8988T (cell line): ENCODE measurements at places on chromosomes 1 and 21.

DNA sequence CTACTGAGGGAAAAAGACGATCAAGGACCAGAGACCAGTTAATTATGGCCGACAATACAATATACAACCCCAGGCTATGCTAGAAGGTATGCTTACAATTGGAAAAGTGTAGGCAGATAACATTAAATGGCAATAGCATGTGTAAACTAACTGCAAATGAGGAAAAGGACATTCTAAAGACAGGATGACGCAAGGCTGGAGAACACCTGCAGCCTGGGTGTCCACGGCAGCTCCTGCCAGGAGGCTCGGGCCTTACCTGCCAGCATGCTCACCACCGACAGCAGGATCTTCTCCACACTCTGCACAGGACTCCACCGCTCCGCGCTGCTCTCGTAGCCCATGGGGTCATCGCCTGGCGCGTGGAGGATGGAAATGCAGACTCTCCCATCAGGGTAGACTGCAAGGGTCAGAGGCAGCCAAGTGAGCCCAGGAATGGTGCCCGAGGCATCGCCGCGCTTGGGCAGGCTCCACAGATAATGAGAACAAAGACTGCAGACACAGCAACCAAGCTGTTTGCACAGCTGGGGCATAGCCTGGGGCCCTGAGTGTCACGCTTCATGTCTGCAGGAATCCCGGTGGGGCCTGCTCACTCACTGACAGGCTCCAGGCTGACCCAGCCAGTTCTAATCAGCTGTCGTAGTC is 28.2 kb downstream of the UBE2G2 start:
- DNase-seq = no peak

DNA sequence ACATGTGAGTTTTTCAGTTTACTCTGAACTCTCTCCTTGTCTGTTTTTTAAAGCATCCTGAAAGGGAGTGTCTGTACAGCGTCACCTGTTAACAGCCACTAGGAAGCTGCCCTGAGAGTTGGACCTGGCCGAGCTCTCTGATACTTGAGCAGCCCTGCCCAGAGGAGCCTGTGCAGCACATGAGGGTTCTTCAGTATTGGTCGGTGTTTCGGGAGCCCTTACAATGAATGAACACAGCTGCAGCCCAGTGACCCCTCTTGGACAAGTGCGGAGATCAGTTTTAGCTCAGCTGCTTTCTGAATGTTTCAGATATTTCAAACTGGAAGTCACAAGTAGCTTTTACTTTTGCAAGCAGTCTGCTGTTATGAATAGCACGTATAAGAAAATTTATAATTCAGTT is 39.2 kb downstream of the ADARB1 start:
- DNase-seq = no peak

- no peak for DNase-seq
Observed at GRCh38 chr1:205350691-205351141, 6.0 kb downstream of the KLHDC8A start.

GRCh38 chr1:223780318-223780717 is 65.4 kb downstream of the TP53BP2 start:
- DNase-seq = no peak

DNA sequence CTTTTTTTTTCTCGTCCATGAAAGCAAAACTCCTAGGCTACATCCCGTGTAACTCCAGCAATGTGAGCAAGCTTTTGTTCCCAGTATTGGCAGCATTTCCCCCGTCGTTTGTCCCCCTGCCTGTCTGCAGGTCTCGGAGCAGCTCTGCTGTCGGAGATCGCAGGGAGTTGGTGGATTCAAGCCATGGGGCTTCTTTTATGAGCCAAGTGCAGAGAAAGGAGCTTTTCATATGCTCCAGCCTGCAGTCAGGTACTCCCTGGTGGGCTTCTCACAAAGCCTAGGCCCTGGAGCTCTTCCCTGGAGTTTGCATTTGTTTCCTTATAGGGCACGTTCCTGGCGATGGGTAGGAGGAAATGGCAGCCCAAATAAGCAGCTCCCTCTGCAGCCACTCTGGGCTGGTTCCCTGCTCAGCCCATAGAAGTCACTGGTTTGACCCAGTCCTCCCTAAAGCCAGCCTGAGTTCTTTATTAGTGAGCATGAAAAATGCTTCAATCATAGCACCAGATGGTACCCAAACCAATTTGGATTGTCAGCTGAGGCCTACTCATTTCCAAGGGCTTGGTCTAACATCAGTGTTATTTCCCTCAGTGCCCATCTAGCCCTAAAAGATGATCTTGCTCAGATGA is 78.3 kb downstream of the NUF2 start:
- no peak for DNase-seq

DNA sequence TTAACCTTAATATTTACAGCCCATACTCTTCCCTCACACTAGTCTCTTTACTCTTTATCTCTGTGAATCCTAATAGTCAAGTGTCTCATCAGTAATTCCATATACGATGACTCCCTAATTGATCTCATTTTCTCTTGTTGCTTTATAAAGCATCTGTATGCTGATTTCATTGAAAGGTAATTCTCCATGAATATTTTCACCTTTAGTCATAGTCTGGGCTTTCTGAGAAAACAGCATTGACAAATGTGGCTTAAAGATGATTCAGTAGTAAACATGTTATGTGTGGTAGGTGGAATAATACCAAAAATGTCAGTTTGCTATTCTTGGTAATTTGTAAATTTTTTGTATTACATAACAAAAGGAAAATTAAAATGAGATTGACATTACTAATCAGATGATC is 1176.5 kb downstream of the NCAM2 start:
- no peak for DNase-seq

- no peak for DNase-seq
Observed at GRCh38 chr1:176096015-176096414, 111.1 kb downstream of the COP1 start.

DNA sequence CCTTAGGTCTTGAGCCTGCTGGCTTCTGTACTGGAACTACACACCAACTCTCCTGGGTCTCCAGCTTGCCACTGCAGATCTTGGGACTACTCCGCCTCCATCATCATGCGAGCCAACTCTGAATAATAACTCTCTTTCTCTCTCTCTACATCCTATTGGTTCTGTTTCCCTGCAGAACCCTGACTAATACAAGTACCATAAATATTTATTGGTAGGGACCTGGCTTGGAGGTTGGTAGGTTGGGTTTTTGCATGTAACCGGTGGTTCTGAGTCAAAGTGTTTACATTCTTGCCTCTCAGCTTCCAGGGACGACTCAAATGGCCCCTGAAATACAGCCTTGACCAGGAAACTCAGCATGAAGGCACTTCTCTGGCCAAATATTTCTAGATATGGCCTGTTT is 110.4 kb downstream of the KCND3 start:
- DNase-seq = no peak

DNA sequence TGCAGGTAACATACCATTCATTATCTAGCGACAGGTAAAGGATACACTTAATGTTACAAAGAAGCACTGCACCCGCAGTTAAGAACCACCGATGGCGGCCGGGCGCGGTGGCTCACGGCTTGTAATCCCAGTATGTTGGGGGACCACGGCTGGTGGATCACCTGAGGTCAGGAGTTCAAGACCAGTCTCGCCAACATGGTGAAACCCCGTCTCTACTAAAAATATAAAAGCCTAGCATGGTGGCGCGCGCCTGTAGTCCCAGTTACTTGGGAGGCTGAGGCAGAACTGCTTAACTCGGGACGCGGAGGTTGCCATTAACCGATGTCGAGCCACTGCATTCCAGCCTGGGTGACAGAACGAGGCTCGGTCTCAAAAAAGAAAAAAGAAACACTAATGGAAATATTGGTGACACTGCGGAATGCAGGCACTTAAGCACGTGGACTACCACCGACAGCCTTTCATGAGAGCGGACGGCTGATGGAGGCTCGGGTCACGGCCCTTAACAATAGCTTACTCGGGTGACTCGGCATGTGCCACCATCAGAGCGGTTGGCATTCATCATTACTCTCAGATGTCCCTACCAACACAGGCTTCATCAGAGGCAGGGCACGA is 542 bp downstream of the GAS5 start:
- DNase-seq = no peak
